Fibroblast of the aortic adventitia (primary cell): ENCODE measurements at places on chromosomes 2 and 18.

GRCh38 chr2:103396152-103396551 is 634.3 kb downstream of the TMEM182 start:
- DNase-seq, result no peak

DNA sequence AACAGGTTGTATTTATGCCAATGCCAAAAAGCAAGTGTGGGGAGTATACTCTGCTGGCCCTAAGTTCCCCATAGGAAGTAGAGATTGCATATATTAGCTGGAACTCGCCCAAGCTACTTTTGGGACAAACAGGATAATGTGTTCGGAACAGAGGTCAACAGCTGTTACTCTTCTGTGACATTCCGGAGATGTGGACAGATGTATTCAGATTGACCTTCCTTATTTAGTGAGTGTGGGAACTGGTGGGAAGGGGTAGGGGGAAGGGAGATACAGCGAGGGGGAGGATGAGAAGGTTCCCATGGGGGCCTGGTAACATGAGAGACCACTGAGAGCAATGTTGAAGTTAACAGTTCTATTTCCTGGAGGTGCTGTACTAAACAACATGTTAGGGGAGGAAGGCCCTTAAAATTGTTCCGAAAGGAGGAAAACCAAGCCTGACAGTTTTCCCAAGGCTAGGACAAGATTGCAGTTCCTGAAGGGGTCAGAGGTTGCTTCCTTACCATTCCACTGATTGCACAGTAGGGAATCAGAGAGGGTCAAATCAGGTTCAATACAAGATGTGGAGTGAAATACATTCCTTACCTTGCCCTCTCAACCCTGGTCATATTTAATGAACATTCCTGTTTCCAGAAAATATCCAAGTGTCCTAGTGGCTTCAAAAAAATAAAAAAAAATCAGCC is 14.3 kb upstream of the CD28 start:
- DNase-seq, result no peak

GRCh38 chr2:68390114-68390513 is 25.0 kb downstream of the PLEK start:
- no peak for DNase-seq

- no peak for DNase-seq
Observed at GRCh38 chr2:62208758-62209114, 12.8 kb downstream of the B3GNT2 start.

DNA sequence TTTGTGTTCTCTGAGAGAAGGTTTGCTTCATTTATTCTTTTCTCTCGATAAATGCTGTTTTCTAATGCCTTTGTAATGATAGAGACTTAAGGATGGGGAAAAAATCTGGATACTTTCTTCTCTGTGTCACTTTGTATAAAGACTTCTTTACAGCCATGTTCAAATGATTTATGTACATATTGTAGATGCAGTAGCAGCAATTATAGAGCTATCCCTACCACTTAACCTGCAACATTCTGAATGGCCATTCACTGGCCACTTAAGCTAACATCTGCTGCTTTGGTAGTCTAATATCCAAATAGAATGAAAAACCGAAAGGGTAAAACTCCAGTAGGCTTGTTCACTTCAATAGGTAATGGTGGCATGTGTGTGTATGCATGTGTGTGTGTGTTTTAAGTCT is 97.8 kb downstream of the CSRNP3 start:
- no peak for DNase-seq

GRCh38 chr2:172082944-172083627 is 2.2 kb upstream of the DLX1 start:
- DNase-seq, result peak; percentile 11

DNA sequence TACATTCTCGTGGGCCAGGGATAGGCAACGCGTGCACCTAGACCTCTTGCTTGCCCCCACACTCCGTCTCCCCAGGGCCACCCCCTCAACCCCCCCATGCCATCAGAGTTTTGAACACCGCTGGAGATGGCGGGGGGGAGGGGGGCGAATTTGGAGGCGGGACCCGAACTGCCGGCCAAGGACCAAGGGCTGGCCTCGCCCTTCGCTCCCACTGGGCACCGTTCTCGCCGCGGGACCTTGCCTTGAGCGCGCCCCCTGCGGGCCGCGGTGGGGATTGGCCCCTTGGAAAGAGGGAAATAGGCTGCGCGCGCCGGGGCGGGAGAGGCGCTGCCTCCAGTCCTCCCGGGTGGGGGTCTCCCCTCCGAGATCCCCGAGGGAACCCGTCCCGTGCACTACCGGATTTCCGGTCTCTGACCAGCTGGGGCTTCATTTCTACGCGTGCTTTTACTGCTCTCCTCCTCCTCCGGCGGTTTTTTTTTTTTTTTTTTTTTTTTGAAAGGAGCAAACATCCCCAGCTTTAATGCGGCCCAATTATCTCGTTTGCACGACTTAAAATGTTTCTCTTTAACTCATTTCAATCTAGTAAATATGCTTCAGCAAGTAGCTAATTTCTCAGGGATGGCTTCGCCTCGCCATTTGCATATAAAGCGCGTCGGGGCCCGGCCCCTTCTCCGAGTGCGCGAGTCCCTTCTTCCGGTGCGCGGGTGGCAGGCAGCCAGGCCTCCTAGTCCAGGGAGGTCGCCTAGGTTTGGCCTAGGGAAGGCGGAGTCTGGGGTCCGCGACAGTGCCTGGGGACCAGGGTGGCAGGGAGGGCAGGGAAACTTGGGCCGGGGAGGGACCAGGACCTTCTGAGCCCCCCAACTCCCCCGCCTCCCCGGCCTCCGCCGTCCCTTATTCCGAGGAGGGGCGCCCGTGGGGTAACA is 10.0 kb upstream of the GBX2 start:
- peak; percentile 37 for DNase-seq

- DNase-seq, result no peak
Observed at GRCh38 chr18:6286585-6286984, 128.1 kb downstream of the L3MBTL4 start.

GRCh38 chr2:70768590-70769085 is 638 bp upstream of the ADD2 start:
- no peak for DNase-seq

GRCh38 chr18:45775743-45776142 is 49.7 kb upstream of the SIGLEC15 start:
- DNase-seq, result no peak

DNA sequence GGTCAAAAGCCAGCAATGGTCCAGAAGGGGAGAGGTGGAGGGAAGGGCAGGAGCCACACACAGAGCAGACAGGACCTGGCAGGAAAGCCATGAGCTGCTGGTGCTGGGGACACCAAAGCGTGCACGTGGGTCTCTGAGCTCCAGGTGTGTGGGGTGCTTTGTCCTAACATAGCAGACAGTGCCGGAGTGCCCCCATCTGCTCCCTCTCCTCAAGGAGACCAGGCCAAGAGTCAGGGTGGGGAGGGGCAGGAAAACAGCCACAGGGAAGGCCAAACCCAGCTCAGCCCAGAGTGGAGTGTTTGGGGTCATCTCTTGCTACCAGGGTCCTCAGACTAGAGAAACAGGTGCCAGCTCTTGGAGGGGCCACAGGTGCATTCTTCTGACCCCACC is 4.2 kb upstream of the GPC1 start:
- DNase-seq, result no peak

- DNase-seq, result no peak
Observed at GRCh38 chr2:46268196-46268595, 29.0 kb upstream of the EPAS1 start.

- DNase-seq, result peak; percentile 65
Observed at GRCh38 chr18:46152436-46152807, 48.2 kb downstream of the HAUS1 start.

DNA sequence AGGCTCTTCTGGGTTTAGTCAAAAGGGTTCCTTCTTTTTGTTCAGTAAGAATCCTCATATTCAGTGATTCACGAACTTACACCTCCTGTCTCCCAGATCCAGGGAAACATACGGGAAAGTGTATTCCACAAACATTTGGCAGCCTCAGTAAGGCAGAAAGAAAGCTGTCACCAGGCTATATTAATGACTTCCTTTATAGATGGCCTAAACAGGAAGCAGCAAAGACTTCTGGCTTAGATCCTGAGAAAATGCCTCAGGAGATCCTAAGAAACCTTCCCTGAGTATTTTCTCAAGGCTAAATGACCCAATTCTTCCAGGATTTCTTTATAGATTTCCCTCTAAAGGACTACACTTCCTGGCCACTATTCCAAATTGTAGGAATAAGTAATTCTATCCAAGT is 1995.5 kb upstream of the CELF4 start:
- DNase-seq, result no peak

DNA sequence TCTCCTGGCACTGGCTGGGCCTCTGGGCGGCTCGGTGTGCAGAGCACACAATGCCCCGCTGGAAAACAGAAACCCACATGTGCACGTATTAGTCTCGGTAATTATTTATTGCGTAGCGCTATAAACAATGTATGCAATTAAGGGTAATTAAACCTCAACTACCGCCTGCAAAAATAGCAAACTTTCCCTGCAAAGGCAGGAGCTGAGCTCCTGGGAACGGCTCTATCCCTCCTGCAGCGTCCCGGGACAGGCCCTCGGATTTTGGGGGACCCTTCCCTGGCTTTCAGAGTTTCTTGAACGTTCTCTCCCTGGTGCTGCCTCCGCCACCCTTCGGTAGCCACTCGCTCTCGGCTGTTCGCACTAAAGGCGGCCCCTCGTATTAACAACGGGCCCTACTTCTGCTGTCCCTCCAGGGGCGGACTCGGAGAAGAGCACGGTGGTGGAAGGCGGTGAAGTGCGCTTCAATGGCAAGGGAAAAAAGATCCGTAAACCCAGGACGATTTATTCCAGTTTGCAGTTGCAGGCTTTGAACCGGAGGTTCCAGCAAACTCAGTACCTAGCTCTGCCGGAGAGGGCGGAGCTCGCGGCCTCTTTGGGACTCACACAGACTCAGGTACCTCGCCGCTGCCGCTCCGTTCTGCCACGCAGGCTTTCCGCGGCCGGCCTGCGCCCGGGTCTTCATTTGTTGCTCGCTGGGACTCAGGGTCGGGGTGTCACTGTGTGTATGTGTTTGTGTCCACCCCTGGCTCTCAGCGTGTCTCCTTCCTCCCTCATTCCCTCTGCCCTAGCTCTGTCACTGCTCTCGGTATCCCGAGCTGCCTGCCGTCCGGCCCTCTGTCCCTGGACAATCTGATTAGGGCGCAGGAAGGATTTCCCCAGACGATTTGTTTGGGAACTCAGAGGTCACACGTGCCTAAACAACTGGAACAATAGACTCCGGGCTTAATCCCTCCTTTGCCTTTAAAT is 1.2 kb downstream of the DLX1 start:
- DNase-seq, result peak; percentile 24

DNA sequence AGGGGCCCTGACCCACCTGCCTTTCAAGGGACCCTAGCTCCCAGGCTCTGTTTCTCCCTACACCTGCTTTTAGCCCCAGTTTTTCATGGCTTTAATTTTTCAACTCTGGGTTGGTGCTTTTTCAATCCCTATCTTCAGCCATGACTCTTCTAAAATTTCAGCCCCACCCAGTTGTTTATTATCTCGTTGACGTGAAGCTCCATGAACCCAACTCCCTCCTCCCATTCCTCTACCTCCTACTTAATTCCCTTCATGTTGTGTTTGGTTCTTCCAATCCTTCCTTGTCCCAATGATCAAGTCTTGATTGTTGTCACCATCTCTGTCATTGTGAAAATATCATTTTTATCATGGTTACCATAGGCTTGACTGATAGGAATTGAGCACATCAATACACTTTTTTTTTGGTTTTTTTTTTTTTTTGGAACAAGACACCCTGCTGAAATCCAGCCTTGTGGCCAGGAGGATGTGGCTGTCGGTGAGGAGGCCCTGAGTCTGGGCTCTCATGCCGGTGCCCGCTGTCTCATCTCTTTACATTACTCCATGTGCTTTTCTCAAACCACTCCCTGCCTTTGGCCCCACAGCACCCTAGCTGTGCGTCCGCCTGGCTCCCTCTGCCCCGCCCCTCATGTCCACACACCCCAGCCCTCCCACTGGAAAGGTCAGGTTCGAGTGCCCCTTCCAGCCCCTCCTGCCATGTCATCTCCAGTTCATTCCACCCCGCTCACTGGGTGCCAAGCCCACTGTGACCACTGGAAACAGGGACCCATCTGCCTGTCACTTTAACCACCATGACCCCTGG is 39.3 kb downstream of the NAPG start:
- DNase-seq, result no peak

GRCh38 chr2:166444306-166444705 is 49.7 kb downstream of the SCN7A start:
- no peak for DNase-seq

DNA sequence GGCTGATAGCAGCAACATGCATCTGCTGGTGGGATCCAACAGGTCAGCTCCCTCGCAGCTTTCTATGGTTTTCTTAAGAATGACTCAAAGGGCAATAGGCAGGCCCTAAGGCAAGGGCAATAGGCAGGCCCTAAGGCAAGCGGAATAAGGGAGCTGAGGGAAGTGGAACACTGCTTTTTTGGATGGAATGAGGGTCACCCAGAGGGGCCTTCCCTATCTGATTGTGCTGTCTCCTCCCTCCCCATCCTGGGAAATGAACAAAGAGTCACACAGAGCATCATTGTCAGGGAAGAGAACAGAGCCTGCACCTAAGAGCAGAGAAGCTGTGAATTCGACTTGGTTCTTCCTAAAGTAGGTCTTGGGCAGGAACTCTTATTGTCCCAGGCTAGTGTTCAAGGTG is 43.3 kb upstream of the PTPRM start:
- DNase-seq, result no peak

- DNase-seq, result no peak
Observed at GRCh38 chr18:32724071-32724749, 48.6 kb downstream of the KLHL14 start.

DNA sequence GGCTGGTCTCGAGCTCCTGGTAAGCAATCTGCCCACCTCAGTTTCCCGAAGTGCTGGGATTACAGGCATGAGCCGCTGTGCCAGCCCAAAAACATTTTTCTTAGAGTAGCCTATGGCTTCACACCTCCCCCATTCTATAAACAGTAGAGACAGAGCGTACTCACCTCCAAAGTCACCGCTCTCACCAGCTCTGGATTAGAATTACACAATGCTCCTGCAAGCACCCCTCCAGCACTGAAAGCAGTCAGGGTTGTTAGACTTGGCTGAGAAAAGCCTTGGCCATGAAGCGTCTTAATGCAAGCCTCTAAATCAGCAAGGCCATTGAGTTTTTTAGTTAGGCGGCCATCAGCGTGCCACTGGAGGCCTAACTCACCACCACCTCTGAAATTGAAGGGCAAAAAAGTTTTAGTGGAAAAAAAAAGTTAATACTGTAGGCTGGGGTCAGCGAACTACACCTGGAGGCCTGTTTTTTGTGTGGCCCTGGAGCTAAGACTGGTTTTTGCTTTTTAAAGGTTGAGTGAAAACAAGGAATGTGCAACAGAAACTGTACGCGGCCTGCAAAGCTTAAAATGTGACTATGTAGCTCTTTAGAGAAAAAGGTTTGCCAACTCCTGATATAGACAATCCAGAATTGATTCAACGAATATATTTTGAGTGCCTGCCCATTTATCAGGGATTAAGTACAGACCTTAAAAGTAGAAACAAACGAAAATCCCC is 34.6 kb downstream of the PREPL start:
- no peak for DNase-seq

DNA sequence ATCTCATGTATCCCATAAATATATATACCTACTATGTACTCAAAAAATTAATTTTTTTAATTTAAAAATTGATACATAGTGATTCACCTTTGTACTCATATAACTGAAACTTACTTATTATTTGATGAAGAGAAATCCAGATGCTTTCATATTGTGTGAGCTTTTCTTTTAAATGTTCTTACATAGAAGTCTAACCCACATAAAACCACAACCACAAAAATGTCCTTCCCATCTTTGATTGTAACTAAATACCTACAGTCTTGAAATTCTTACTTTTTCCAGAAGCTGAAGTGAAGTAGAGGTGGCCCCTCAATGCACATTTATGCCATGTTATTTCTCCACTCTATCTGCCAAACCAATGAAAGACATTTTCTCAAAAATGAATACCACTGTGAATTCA is 117.9 kb upstream of the COL5A2 start:
- peak; percentile 75 for DNase-seq
